IPS DF 6.9 (cell line): ENCODE measurements at places on chromosomes 11 and 22.

GRCh38 chr11:14860511-14860910, 31.5 kb downstream of the CYP2R1 start:
- H3K36me3 ChIP-seq, result no peaks in the 10 kb centered on the region
- no peaks in the 10 kb centered on the region for H3K4me1 ChIP-seq
- DNase-seq, result no peak
- H3K4me3 ChIP-seq, result no peak overlapping the region
- no peak overlapping the region for H3K27ac ChIP-seq
- H3K27me3 ChIP-seq, result no peaks in the 10 kb centered on the region

DNA sequence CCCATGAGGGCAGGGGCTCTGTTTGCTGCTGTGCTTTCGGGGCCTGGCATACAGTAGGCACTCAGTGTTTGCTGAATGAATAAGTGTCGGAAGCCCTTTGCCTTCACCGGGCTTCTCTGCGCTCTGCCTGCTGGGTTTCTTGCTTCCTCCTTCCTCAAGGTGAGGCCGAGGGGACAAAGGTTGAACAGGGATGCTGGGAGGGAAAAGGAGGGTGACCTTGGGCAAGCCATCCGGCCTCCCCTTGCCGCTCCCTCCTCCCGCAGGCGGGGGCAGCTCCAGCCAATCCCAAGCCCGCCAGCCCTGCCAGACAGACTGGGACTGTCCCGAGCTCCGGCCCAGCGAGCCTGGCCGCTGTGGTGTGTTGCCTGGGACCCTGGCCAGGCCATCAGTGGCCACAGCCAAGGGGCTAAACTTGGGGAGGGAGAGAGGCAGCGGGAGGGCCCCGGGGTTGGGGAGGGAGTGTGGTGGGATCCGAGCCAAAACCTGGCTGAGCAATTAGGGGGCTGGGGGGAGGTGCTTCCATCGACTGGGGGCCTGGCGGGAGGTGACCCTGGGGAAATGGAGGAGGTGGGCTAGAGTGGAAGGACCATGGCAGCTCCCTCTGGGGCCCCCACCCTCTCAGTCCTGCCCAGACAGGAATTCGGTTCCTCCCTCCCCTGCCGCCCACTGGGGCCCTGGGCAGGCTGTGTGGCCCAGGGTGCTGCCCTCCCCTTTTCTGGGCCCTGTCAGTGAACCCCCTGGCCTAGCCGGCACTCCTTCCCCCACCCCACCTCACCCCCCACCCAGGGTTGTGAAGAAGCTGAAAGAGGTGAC, 3.4 kb upstream of the RCOR2 start:
- H3K4me3 ChIP-seq, result peak overlapping the region; percentile 27; the same call in 1 of the 2 replicates
- H3K27ac ChIP-seq, result peak overlapping the region; percentile 59
- H3K36me3 ChIP-seq, result no peaks in the 10 kb centered on the region
- H3K27me3 ChIP-seq, result no peaks in the 10 kb centered on the region

GRCh38 chr11:123451183-123451781, 21.2 kb downstream of the GRAMD1B start:
- H3K27me3 ChIP-seq, result no peaks in the 10 kb centered on the region
- H3K36me3 ChIP-seq, result no peaks in the 10 kb centered on the region
- H3K27ac ChIP-seq, result no peak overlapping the region
- peaks cover 1% of the 10 kb centered on the region; the same call in 1 of the 2 replicates for H3K4me1 ChIP-seq
- DNase-seq, result no peak

- no peaks in the 10 kb centered on the region for H3K4me1 ChIP-seq
- H3K36me3 ChIP-seq, result no peaks in the 10 kb centered on the region
- no peak overlapping the region for H3K27ac ChIP-seq
Measured at GRCh38 chr11:127136438-127136837, 135.9 kb upstream of the KIRREL3 start.

- H3K4me1 ChIP-seq, result no peaks in the 10 kb centered on the region
- no peak overlapping the region for H3K27ac ChIP-seq
- no peaks in the 10 kb centered on the region for H3K27me3 ChIP-seq
- no peak overlapping the region for H3K4me3 ChIP-seq
- no peaks in the 10 kb centered on the region for H3K36me3 ChIP-seq
Measured at GRCh38 chr11:11155962-11156815, 196.9 kb downstream of the CSNK2A3 start.

DNA sequence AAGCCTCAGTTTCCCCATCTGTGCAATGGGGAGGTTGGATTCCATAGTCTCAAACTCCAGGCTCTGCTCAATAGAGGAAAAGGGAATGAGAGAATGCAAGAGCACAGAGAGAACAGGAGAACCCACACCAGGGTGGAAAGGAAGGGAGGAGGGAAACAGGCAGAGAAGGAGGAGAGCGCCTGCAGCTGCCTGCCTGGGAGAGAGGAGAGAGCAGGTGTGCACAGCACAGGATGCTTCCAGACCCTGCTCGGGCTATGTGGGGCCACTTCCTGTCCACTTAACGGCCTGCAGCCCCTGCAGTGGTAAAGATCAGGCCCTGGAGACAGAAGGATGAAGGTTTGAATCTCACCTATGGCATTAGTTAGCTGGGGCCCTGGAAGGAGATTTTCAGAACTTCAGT, 12.3 kb downstream of the LRRC32 start:
- no peak for DNase-seq
- no peaks in the 10 kb centered on the region; the same call in 1 of the 2 replicates for H3K36me3 ChIP-seq
- H3K4me3 ChIP-seq, result no peak overlapping the region
- H3K27ac ChIP-seq, result no peak overlapping the region
- no peaks in the 10 kb centered on the region for H3K4me1 ChIP-seq
- no peaks in the 10 kb centered on the region for H3K27me3 ChIP-seq

GRCh38 chr22:37157516-37158285, 8.0 kb upstream of the IL2RB start:
- H3K27ac ChIP-seq, result no peak overlapping the region
- DNase-seq, result no peak
- no peaks in the 10 kb centered on the region for H3K27me3 ChIP-seq
- no peak overlapping the region for H3K4me3 ChIP-seq

DNA sequence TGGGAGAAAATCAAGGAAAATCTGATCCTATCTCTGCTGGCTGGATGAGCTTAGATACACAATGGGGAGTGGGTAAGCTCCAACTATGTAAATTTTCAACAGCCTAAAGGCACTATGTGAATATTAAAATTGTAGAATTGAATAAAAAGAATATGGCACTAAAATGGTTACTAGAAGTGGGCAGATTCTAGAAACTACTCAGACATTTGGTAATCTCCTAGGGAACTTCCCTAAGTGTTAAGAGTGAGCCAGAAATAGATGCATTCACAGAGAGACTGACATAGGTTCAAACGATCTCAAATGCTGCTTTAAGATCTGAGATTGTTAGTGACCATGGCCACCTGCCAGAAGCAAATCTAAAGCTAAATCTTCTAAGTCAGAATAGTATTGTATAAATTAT, 4.3 kb upstream of the OR52E1 start:
- no peaks in the 10 kb centered on the region for H3K36me3 ChIP-seq
- no peaks in the 10 kb centered on the region for H3K27me3 ChIP-seq
- no peak for DNase-seq
- no peak overlapping the region for H3K4me3 ChIP-seq
- no peaks in the 10 kb centered on the region for H3K4me1 ChIP-seq

GRCh38 chr22:19719050-19719482, 4.3 kb upstream of the GP1BB start:
- peaks cover 17% of the 10 kb centered on the region for H3K4me1 ChIP-seq
- no peak overlapping the region; the same call in 1 of the 2 replicates for H3K4me3 ChIP-seq
- DNase-seq, result no peak
- H3K27ac ChIP-seq, result no peak overlapping the region

DNA sequence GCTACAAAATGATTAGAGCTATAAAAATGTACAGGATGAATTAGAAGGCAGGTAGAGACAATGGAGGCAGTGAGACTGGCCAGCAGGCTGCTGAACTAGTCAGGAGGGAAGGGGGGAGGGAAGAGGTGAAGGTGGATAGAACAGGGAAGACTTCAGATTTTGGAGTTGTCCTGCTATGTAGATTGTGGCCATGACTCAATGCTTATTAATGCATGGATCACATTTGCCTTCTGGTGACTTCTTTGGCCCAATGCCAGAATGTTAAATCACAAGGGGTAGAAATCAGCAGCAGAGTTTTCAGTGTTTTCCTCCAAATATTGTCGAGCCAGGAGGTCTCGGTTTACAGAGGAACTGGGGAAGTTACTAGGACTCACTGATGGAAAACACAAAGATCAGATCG, 346.6 kb downstream of the AASDHPPT start:
- DNase-seq, result no peak
- H3K4me3 ChIP-seq, result no peak overlapping the region
- no peak overlapping the region for H3K27ac ChIP-seq
- no peaks in the 10 kb centered on the region for H3K4me1 ChIP-seq

DNA sequence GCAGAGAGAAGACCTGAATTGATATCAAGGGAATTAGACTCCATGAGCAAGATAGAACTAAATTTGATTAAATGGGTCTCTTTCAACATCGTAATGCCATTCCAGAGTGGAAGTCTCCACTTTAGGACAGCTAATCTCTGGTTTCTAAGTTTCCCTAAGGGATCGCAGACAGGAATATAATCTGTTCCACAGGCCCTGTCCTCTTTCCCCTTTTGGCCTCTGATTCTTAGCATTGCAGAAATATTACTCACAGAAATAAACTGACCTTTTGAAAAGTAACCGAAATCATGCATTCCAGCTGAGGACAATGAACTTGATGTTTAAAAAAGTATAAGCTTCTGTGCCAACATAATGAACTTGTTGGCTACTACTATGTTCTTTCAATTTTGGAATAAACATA, 227.8 kb downstream of the ETS1 start:
- no peaks in the 10 kb centered on the region for H3K27me3 ChIP-seq
- H3K27ac ChIP-seq, result no peak overlapping the region
- no peaks in the 10 kb centered on the region for H3K4me1 ChIP-seq
- H3K36me3 ChIP-seq, result no peaks in the 10 kb centered on the region

- H3K36me3 ChIP-seq, result no peaks in the 10 kb centered on the region
- peaks cover 6% of the 10 kb centered on the region for H3K4me1 ChIP-seq
- no peak for DNase-seq
Measured at GRCh38 chr11:120561286-120561685, 49.7 kb downstream of the GRIK4 start.

DNA sequence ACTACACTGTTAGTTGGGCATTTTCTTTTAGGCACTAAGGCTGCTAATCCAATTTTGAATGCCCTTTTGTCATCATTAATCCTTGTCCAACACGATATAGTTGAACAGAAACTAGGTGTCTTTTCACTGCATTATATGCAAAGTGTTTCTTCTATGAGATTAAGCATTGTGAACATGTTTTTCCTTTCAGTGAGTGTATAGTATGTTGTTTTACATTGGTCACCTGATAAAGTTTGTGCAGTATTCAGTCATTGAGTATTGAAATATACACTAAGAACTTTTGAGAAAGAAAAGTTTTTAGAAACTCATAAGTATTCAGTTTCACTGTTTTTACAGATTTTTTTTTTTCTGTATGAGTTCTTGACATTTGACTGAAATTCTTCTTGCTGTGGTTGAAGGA, 59.0 kb downstream of the ZC3H12C start:
- H3K27ac ChIP-seq, result no peak overlapping the region
- no peaks in the 10 kb centered on the region for H3K36me3 ChIP-seq
- no peak for DNase-seq
- H3K4me3 ChIP-seq, result no peak overlapping the region

GRCh38 chr11:69498614-69499175, 17.2 kb downstream of the LINC01488 start:
- no peak overlapping the region for H3K27ac ChIP-seq
- DNase-seq, result no peak
- H3K27me3 ChIP-seq, result no peaks in the 10 kb centered on the region

GRCh38 chr11:69906453-69906907, 87.3 kb upstream of the FGF3 start:
- no peak overlapping the region for H3K4me3 ChIP-seq
- no peaks in the 10 kb centered on the region for H3K27me3 ChIP-seq
- no peaks in the 10 kb centered on the region for H3K36me3 ChIP-seq

DNA sequence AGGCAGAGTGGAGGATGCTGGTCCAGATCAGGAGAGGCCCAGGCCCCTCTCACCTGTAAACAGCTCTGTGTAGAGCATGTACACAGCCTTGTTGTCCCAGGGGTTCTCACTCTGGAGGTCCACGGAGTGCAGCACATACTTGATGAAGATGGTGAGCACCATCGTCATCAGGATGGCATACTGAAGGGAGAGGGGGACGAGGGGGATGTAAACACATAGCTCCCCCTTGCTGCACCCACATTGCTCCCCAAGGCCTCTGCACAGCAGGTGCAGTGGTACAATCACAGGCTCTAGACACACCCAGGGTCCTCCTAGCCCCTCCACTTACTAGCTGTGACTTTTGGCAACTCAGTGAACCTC, 2.9 kb downstream of the SYVN1 start:
- H3K4me3 ChIP-seq, result no peak overlapping the region
- H3K27me3 ChIP-seq, result no peaks in the 10 kb centered on the region
- H3K36me3 ChIP-seq, result peaks cover 34% of the 10 kb centered on the region
- no peak for DNase-seq

DNA sequence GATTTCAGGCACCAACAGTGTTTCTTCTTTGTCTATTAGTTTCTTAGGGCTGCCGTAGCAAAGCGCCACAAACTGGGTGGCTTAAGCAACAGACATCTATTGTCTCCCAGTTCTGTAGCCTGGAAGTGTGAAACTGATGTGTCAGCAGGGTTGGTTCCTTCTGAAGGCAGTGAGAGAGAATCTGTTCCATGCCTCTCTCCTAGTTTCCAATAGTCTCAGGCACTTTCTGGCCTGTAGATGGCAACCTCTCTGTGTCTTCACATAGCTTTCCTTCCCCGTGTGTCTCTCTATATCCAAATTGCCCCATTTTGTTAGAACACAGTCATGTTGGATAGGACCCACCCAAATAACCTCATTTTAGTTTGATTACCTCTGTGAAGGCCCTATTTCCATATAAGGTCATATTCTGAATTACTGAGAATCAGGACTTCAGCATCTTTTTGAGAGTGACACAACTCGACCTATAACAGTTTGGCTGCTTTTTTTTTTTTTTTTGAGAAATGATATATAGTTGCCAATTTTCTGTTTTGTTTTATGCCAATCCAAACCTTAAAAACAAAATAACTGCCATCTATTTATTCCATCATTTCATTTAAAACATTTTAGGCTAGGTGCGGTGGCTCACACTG, 108.2 kb downstream of the SLC36A4 start:
- H3K4me3 ChIP-seq, result no peak overlapping the region
- H3K27me3 ChIP-seq, result no peaks in the 10 kb centered on the region
- H3K36me3 ChIP-seq, result no peaks in the 10 kb centered on the region

GRCh38 chr11:33753304-33753967, 17.2 kb upstream of the CD59 start:
- H3K27me3 ChIP-seq, result no peaks in the 10 kb centered on the region
- no peaks in the 10 kb centered on the region for H3K36me3 ChIP-seq
- H3K4me1 ChIP-seq, result no peaks in the 10 kb centered on the region
- no peak overlapping the region for H3K27ac ChIP-seq
- DNase-seq, result no peak

GRCh38 chr11:71062199-71062598, 190.2 kb downstream of the SHANK2 start:
- H3K4me1 ChIP-seq, result peaks cover 2% of the 10 kb centered on the region; the same call in 1 of the 2 replicates
- no peak overlapping the region for H3K27ac ChIP-seq
- H3K4me3 ChIP-seq, result no peak overlapping the region

- no peak for DNase-seq
- H3K4me1 ChIP-seq, result no peaks in the 10 kb centered on the region
- no peak overlapping the region for H3K27ac ChIP-seq
- H3K27me3 ChIP-seq, result no peaks in the 10 kb centered on the region
- no peak overlapping the region for H3K4me3 ChIP-seq
Measured at GRCh38 chr11:93131709-93132108, 66.1 kb downstream of the SLC36A4 start.
